ENCODE measurements at places on chromosomes 2 and 18. TPM values are rescaled to one million over a fixed set of nuclear protein-coding genes. Genes with fewer than 3 reads are reported as not detected.

The SAG gene
- polyA plus RNA-seq, result 0.16 TPM

The ZC3H6 gene
- 9.6 TPM for polyA plus RNA-seq

The ARHGEF33 gene
- polyA plus RNA-seq, result 2.0 TPM

The IWS1 gene
- polyA plus RNA-seq, result 76.5 TPM

The POTEJ gene
- polyA plus RNA-seq, result 0.06 TPM

The GCKR gene
- not detected for polyA plus RNA-seq

The RPL31 gene
- 3,234 TPM for polyA plus RNA-seq

The PREB gene
- polyA plus RNA-seq, result 51.7 TPM

The PSD4 gene
- 8.2 TPM for polyA plus RNA-seq

The RBKS gene
- polyA plus RNA-seq, result 7.9 TPM

The MYCN gene
- 33.8 TPM for polyA plus RNA-seq

The ANKRD53 gene
- polyA plus RNA-seq, result 0.49 TPM

The LOXHD1 gene
- 0.68 TPM for polyA plus RNA-seq

The DAW1 gene
- polyA plus RNA-seq, result 0.76 TPM

The ADCY3 gene
- polyA plus RNA-seq, result 22.8 TPM

The TMEM17 gene
- 6.9 TPM for polyA plus RNA-seq

The TUBA3D gene
- 0.33 TPM for polyA plus RNA-seq

The CCDC141 gene
- polyA plus RNA-seq, result 0.83 TPM

The MSTN gene
- 2.2 TPM for polyA plus RNA-seq

The CABYR gene
- 8.4 TPM for polyA plus RNA-seq

All from right renal cortex interstitium (tissue), 3 donors.